ENCODE measurements at places on chromosomes 1 and 21.

- no peak for DNase-seq
These were observed 6.1 kb downstream of the CD101 start for GRCh38 chr1:117007719-117008013.

GRCh38 chr1:211832661-211833060 lies 2.1 kb upstream of the LPGAT1 start:
- DNase-seq: no peak

- no peak for DNase-seq
These were observed 97.6 kb downstream of the ARHGEF10L start for GRCh38 chr1:17637055-17637454.

DNA sequence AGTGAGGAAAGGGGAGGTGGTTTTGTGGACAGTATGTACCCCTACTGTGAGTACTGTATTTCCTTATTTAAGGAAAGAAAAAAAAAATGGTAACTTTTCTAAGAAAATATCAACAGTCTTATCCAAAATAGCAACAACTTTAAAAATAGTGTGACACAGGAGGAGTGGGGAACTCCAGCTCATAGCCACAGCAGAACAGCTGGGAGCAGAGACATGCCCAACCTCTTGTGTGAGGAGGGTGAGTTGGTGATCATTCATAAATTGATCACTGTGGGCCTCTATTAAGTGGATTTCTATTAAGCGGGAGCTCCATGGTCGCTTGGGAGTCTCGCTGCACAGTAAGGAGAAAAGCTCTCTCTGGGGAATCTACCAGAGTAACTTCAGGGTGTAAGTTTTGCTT lies 158.8 kb upstream of the DUSP10 start:
- DNase-seq: no peak

DNA sequence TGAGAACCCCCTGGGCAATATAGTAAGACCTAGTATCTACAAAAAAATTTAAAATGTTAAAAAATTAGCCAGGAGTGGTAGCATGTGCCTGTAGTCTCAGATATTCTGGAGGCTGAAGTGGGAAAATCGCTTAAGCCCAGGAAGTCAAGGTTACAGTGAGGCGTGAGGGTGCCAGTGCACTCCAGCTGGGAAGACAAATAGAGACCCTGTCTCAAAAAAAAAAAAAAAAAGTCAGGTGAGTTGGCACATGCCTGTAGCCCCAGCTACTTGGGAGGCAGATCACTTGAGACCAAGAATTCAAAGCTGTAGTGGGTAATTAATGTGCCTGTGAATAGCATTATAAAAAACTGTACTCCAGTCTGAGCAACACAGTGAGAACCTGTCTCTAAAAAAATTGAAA lies 4.6 kb downstream of the BECN2 start:
- no peak for DNase-seq

DNA sequence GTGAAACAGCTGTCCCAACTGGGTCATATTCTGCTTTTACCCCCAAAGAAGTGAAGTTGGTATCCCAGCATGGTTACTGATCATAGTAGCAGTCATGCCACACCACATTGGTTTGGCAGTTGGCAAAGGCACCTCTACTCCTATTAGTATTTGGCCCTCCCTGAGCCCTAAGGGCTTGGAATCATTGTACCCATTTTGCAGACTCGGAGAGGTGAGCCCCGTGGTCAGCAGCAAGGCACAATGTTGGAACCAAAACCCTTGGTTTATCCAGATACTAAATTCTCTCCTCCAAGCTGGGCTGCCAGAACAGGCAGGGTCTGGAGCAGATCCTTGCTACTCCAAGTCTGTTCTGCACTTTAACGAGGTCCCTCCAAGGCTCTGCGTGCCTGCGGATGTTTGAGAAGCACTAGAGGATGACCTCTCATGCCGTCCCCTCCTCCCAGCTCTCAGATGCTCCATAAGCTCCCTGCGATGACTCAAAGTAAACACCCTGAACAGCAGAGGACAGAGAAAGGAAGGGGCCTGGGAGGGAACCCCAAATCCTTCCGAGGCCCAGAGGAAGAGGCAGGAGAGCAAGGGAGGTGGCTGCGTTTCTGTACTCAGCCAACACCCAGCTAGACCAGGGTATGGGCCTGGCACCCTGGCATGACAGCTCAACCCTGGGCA lies 89.3 kb downstream of the PAX7 start:
- no peak for DNase-seq

- no peak for DNase-seq
These were observed 6.6 kb downstream of the PEX10 start for GRCh38 chr1:2405588-2406295.

- peak; percentile 71 for DNase-seq
These were observed 16.7 kb upstream of the ERICH3 start for GRCh38 chr1:74690364-74690696.

- DNase-seq: no peak
These were observed 1.6 kb downstream of the CDC42 start for GRCh38 chr1:22053861-22054770.

GRCh38 chr1:115854005-115854404 lies 13.1 kb upstream of the NHLH2 start:
- no peak for DNase-seq

- DNase-seq: no peak
These were observed 5.6 kb downstream of the BSDC1 start for GRCh38 chr1:32388641-32389040.

DNA sequence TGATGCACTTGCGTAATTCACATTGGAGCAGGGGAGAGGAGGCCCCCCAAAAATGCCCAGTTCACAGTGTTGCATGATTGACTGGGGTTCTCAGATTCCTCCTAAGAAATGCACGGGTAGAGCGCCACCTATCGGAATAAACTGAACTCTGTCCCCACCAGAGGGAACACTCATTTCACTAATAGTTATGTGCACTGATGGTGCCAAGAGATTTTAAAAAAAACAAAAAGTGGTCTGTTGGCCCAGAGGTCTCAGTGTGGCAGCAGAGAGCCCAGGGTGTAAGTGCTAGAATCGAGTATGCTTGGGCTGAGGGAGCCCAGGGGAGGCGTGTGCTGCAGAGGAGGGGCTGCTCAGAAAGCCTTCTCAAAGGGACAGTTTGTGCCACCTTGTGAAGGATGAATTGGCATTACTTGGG lies 6.9 kb downstream of the PINK1 start:
- DNase-seq: peak; percentile 89

- DNase-seq: no peak
These were observed 23.2 kb downstream of the EDARADD start for GRCh38 chr1:236417336-236417735.

GRCh38 chr1:96309783-96310182 lies 411.8 kb upstream of the PTBP2 start:
- no peak for DNase-seq

DNA sequence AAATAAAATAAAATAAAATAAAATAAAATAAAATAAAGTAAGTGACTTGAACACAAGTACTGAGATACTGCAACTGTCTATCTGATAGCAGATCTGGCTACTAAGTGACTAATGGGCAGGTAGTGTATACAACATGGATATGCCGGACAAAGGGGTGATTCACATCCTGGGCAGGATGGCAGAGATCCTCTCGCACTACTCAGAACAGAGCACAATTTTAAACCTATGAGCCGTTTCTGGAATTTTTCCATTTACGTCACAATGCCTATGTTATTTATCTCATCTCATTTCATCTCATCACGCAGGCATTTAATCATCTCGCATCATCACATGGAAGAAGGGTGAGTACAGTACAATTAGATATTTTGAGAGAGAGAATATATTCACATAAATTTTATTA lies 233.3 kb upstream of the COA6 start:
- no peak for DNase-seq

DNA sequence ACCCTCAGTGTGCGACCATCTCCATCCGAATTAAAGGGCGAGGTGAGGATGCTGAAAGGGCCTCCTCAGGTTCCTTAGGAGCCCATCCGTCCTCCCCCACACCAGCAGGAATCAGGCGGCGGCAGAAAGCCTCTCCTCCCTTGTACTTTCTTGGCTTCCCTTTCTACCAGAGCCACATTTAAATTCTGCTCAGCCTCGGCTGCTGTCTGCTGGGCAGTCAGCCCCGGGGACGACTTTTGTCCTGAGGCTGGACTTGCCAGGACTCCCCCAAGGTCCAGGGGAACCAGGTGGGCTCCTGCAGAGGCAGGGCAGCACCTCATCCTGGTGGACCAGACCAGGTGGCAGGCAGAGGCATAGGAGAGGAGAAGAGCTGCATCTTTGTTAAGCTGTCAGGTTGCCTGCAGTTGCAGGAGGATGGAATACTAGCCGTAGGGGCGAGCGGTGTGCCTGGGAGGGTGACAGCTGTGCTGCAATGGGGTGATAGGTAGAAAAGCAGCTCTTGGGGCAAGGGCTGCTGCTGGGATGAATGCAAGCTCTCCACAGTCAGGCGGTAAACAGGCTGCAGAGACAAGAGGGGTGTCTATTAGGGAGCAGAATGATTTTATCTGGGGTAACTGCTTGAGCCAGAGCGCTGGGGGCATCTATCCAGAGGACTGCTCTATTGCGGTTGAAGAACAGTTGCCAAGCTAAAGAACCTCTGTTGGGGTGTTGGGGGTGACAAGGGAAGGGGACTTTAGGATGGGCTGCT lies 46.2 kb upstream of the WASF2 start:
- no peak for DNase-seq

- no peak for DNase-seq
These were observed 105.7 kb upstream of the PLPPR5 start for GRCh38 chr1:99110140-99111041.

DNA sequence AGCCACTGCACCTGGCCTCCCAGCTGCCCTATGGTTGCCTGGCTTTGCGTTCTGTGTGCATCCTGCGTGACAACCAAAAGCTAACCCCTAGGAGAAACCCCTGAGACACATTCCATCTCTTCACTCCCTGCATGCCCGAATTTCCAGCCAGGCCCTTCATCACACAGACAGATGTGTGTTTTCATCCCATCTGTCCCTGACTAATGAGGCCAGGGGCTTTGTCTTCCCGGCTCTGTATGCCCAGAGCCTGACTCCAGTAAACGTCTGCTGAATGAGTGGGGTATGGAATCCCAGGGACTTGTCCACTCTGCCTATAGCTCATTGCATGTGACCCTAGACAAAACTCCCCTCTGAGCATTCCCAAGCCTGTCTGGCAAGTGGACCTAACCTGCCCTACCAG lies 9.6 kb downstream of the ESPN start:
- DNase-seq: no peak

- no peak for DNase-seq
These were observed 4.8 kb downstream of the ARPC5 start for GRCh38 chr1:183630748-183631147.

DNA sequence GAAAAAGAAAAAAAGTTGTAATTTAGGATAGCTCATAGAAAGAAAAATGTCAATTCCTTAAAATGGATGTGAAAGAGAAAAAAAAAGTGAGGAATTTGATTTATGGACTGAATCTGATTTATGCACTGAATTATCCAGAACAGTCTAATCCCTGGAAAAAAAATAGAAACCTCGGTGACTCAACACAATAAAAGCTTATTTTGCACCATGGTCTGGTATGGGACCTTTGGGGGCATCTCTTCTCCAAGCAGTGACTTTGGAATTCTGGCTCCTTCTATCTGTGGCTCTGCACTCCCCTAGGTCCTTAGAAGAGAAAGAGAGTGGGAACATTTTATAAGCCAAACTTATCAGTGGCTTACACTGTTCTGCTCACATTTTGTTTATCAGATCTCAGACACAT lies 471.7 kb upstream of the B3GALT2 start:
- DNase-seq: no peak

DNA sequence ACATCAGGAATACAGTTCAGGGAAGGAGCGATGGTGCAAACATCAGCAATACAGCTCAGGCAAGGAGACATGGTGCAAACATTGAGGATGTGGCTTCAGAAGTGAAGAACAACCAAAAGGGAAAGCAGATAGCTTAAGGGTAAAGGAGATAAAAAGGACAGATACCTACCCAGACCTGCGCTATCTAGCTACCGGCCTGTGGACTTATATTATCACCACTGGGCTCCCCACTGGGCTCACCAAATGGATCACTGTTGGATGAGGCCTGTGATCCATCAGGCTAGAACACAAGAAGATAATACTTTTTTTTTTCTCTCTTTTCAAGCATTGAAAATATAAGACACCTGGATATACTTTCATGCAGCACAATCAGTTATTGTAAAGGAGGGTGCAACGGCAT lies 44.7 kb upstream of the C8B start:
- DNase-seq: no peak

DNA sequence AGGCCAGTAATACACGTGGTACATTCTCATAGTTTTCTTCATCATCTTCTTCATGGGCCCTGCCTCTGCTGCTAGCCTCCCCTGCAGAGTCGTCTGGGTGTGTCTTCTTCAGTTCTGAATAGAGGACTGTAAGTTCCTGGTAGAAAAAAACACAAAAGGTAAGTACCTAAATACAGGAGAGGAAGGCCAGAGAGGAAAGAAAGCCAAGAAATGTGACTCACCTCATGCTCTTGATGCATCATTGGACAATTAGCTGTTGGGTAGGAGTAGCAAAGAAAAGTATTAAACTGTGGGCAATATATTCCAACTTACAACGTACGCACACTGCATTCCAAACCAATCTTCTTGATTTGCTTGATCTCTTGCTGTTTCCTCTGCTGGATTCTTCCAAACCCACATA lies 21.8 kb downstream of the FCRL3 start:
- no peak for DNase-seq

DNA sequence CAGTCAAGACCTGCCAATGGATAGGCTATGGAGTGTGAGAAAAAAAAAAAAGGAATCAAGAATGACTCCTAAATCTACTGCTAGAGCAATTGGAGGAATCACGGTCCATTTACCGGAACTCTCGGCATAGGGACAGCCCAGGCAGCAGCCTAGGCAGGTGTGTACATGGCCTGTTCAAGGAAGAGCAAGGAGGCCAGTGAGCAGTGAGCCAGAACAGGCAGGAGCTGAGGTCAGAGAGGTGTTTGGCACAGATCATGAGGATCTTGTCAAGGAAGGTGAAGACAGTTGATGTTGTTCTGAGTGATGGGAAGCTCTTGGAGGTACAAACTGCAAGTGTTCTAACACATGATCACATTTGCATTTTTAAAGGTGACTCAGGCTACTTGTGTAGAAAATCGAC lies 40.6 kb upstream of the HHAT start:
- DNase-seq: no peak

GRCh38 chr1:236862219-236862591 lies 67.1 kb downstream of the MTR start:
- no peak for DNase-seq

DNA sequence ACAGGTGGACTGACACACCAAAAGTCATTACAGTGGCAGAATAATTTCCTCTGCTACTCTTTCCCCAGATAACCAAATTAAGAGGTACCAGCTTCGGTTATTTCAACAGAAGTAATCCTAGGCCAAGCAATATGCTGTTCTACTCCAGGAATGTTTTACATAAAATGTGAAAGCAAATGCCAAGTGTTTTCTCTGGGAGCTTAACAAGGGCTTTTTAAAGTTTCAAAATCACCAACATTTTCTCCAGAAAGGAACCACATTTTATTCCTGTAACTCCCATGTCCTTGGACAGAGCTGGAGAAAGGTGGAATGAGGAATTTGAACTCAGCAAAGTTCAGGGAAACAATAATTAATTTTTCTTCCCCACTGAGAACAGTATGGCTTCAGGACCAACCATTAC lies 27.2 kb downstream of the CNN3 start:
- DNase-seq: no peak

GRCh38 chr1:66725885-66726665 lies 26.2 kb upstream of the DYNLT5 start:
- peak; percentile 81 for DNase-seq

All from NCI-H510A treated with DMSO at 0.1 percent for 48 hours (cell line).